ENCODE measurements at places on chromosomes 11 and 22. TPM values are rescaled to one million over a fixed set of nuclear protein-coding genes. Genes with fewer than 3 reads are reported as not detected.

Gene OR52I1
- polyA plus RNA-seq, result 0.07 TPM

Gene MS4A10
- polyA plus RNA-seq, result not detected

Gene LDLRAD3
- polyA plus RNA-seq, result not detected

Gene TMEM86A
- polyA plus RNA-seq, result 1.3 TPM

Gene ST3GAL4
- polyA plus RNA-seq, result 4.1 TPM

Gene SAA4
- polyA plus RNA-seq, result not detected

Gene TMPRSS13
- polyA plus RNA-seq, result 0.66 TPM

Gene DMC1
- not detected for polyA plus RNA-seq

Gene OR8A1
- polyA plus RNA-seq, result not detected

Gene OR2AG2
- polyA plus RNA-seq, result not detected

Gene CTR9
- polyA plus RNA-seq, result 54.3 TPM

Gene OR51B5
- polyA plus RNA-seq, result not detected
